MM.1S (cell line): ENCODE measurements at places on chromosomes 3 and 15.

- no peak for DNase-seq
Measured at GRCh38 chr3:117063930-117064329, 354.4 kb downstream of the TUSC7 start.

- DNase-seq = no peak
Measured at GRCh38 chr3:170815340-170815739, 54.7 kb downstream of the RPL22L1 start.

- no peak for DNase-seq
Measured at GRCh38 chr15:48096355-48096786, 24.4 kb upstream of the SLC24A5 start.

DNA sequence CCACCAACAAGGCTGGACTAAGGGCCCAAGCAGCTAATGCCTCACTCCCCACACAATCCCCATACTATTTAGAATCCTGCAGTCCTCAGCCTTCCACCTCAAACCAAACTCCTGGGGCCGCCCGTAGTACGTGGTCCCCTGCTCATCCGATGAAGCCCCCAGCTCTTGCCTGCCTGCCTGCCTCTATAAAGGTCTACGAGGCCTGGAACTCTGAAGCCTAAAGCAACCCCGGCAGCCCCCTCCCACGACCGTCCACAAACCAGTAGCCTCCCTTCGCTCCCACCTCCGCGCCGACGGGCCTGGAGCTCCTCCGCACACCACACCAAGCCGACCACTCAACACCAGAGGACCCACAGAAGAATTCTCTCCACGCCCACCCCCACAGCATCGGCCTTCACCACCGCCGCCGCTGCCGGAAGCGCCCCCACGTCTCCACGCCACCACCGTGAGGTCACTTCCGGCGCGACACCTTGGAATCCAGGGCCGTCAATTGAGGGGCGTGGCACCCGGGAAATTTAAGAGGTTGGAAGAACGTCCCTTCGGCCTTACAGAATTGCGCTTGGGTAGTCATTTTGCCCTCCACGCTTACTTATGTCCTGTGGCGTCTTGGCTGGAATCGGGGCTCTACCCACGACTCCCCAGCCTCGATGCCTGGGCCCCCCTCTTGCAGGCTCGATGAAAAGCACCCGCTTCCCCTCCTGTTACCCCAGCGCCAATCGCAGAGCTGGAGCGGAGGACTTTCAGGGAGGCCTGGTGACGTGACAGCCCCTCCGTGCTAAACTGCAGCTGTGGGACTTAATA lies at the start of gene EDC3:
EDC3 (minus strand) TSS at position 428 of the 801 bp plus-strand sequence. CDS start 20,900 bp downstream, outside the sequence.
- DNase-seq = peak; percentile 86

DNA sequence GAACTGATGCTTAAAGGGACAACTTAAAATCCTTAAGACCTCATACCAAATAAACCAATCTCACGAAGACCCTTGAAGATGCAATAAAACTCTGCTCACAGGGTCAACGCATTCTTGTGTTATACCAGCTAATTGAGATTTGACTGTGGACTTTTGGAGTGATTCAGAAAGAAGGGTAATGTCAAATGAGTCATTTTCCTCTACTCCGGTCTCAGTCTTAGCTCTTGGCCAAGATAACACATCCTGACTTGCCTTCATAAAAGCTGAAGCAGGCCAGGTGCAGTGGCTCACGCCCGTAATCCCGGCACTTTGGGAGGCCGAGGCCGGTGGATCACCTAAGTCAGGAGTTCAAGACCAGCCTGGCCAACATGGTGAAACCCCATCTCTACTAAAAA lies 3.8 kb downstream of the PKM start:
- no peak for DNase-seq

DNA sequence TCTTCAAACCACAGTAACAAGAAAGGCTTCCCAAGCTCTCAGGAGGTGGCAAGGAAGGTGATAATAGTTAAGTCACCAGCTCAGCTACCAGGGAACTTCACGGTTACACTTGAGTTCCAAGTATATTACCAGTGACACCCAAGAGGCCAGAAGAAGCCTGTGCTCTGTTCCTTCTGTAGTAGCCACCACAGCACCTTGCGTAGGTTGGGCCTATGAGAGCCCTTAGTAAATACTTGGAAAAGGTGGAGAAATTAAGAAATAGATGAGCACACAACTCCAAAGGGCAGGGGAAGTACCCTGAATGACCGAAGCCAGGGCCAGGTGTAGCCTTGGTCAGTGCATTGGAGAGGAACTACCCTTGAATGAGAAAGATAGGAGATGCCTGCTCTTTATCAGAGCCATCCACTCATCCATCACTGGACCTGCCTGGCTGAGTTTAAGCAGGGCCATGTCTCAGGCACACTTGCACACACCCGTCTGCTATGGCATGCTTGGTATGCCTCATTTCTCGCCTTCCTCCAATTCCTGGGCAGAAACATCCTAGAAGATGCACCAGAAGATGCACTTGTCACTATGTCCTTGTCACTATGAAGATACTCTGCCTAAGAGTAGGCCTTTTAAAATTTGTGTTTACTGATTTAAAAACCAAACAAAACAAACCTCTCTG lies 32.6 kb upstream of the NDUFB4 start:
- no peak for DNase-seq

DNA sequence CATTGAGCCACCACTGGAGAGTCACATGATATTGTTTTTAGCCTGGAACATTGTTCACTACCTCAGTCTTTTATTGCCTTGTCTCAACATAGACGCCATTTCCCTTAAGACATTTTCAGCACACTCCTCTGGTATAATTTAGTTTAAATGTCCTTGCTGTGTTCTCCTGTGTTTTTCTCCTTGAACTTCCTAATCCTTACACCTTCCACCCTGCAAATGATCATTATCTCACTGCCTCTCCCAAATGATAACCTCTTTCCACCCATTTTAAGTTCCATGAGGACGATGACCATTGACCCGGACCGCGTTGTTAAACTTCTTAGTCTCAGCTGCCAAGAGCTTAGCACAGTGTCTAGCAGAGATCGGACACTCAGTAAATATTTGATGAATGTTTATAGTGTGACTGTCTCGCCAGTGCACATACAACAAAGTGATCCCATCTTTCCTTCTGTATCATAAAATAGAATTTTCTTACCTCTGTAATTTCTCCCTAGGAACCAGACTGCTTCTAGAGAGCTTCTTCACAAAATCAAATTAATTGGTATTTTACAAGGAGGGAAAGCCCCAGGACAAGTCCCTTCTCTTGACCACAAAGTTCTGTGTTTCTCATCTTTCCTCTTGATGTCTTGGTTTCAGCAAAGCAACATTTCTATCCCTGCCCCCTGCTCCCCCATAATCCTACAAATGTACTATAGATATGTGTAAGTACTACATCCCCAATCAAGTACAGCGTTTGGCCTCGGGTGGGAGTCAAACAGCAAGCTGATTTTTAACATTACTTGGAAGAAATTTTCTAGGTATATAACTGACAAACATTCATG lies 429.6 kb downstream of the LPP start:
- no peak for DNase-seq
